ENCODE measurements at places on chromosomes 6 and 20.

GRCh38 chr6:43297644-43298564 is at the start of gene SLC22A7:
TSS of gene SLC22A7 (plus strand) at chr6:43298260. CDS start at chr6:43298359, 99 bp downstream.
- no peak for DNase-seq

DNA sequence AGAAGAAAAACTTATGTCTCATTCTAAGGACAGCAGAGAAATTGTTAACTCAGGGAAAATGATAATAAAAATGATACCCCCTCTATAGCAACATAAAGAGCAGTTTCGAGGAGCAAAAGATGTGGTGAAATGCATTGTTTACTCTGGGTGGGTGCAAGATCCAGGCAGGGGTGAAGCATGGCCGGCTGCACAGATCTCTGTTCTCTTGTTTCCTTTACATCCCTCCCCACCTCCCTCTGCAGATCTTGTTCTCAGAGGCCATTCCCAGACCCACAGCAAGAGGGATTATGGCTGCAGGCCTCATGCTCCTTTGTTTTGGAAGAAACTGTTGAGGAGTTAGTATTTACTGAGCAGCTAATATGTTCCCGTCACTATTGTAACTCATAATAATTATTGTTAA is 1.8 kb downstream of the BTN3A1 start:
- DNase-seq: no peak

DNA sequence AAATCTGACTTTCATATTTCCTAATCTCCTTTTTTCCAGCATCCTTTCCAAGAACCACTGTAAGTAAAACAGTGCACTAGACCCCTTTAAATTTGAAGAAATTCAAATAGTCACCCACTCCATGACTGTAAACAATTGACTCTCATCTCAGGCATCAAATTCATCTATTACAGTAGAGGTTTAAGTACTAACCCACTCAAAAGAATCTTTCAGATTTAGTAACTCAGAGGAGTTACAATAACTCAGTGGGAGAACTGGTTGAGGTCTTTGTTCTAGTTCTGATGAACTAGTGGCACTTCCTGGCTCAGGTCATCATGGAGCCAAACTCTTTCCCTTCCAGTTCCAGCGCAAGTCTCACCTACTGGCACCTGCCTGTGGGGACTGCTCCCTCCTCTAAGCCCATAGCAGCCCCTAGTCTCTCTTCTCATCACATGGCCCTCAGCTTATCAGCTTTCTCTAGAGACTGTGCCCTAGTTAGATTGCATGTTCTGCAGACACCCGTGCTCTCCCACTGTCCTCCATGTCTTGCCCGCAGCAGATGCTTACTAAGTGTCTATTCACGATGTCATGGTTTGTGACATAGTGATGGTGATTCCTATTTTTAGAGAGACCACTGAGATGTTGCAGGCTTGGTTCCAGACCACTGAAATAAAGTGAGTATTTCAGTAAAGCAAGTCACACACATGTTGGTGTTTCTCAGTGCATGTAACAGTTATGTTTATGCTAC is 196.2 kb downstream of the TBC1D7 start:
- DNase-seq: no peak

DNA sequence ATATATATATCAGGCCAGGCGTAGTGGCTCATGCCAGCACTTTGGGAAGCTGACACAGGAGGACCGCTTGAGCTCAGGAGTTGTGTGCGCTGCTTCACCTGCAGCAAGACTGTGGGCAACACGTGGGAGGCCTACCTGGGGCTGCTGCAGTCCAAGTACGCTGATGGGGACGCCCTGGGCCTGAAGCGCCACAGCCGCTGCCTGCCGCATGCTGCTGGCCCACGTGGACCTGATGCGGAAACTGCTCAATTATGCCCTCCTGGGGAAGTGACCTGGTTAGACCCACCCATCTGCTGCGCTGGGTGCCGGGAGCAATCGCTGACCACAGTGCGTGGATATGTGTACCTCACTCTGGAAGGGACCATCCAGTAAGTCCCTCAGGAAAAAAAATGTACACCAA is 1.8 kb upstream of the PSORS1C2 start:
- DNase-seq: no peak

DNA sequence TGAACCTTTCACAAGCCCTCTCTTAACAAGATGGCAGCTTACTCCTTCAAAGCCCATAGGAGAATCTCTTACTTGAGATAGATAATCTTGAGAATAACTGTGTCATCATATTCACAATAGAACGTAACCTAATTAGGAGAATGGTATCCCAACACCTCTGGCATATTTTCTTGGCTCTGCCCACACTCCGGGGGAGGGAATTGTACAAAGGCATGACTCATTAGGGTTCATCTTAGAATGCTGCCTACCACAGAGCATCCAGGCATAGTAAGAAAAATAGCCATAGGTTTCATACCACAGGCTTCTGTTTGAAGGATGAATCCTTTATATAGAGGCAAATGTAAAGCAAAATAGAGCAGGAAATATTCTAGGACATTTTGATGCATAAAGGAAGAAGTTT is 1100.6 kb upstream of the CITED2 start:
- no peak for DNase-seq

- no peak for DNase-seq
Observed at GRCh38 chr20:31508517-31509244, 5.6 kb upstream of the HM13 start.

- DNase-seq: no peak
Observed at GRCh38 chr20:41110930-41111577, 26.3 kb upstream of the PLCG1 start.

DNA sequence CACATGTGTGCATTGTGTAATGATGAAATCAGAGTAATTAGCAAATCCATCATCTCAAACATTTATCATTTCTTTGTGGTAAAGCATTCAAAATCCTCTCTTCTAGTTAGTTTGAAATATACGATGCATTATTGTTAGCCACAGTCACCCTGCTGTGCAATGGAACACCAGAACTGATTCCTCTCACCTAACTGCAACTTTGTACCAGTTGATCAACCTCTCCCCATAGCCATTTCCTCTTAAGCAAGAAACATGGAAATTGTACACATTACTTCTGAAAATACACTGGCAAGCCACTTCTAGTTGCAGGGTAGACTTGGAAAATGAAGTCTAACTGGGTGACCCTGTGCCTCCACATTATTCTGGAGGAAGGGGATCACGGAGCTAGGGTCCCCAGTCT is 58.1 kb upstream of the ESR1 start:
- DNase-seq: no peak

DNA sequence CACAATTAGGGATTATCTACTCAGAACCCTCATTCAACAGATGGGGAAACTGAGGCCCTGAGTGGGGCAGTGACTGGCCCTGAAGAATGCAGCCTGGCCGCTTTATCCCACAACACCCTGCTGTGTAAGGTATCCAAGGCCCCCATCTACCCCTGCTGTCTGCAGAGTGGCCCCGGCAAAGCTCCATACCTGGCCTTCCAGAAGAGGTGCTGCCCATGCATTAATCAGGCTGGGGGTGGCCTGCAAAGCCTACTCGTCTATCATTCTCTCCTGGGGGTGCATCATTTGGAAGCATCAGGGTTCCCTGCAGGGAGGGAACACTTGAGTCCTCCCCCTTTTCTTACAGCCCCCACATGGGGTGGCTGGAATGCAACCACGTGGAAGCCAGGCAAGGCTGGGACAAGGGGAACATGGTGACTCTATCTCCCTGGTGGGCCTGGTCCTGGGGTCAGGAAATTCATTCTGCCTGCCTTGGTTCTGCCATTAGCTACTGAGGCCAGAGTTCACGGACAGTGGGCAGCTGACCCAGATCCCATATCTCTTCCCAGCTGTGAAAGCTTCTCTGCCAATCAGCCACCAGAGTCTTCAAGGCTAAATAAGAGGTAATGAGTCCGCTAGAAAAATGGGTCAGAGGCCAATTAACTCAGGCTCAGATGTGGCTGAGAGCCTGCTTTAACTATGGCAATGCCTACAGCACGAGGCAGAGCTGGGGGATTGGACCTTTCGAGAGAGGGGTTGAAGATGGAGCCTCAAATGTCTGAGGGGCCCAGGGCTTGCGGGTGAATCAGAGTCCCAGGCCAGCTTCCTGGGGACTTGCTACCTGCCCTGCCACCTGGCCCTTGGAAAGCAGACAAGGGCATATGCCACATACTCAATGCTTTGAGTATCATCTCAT is 72.3 kb upstream of the TOX2 start:
- no peak for DNase-seq

- DNase-seq: no peak
Observed at GRCh38 chr6:40425192-40425919, 161.8 kb downstream of the LRFN2 start.

DNA sequence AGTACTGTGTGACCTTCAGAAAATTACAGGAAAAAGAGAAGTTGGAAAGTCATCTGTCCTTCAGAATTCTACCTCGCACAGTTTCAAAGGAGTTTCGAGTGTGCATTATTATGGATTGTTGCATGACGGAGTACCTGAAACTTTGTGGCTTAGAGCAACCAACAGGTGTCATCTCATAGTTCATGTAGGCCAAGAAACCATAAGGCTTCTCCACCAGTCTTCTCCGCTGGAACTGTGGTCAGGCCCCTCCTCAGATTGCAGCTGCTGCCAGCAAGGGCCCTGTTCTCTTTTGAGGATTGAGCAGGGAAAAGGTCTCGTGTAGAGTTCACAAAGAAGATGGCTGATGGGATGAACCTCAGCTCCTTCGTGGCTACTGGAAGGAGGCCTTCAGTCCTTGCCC is 151.2 kb upstream of the THBS2 start:
- no peak for DNase-seq

DNA sequence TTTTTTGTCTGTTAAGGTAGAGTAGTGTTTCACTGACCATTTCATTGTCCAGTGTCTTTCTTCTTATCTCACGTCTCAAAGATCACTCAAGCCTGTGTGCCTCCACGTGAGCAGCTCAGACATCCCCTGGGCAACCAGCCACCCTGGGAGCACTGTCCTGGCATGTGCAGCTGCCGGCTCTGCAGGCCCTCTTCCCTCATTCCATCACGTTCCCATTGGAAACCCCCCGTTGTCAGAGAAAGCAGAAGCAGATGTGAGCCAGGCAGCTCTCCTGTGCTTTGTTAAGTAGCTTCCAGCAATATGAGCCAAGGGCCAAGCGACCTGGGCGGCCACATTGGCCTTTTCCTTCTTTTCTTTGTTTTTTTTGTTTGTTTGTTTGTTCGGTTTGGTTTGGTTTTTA is 233.2 kb upstream of the SYNDIG1 start:
- no peak for DNase-seq

DNA sequence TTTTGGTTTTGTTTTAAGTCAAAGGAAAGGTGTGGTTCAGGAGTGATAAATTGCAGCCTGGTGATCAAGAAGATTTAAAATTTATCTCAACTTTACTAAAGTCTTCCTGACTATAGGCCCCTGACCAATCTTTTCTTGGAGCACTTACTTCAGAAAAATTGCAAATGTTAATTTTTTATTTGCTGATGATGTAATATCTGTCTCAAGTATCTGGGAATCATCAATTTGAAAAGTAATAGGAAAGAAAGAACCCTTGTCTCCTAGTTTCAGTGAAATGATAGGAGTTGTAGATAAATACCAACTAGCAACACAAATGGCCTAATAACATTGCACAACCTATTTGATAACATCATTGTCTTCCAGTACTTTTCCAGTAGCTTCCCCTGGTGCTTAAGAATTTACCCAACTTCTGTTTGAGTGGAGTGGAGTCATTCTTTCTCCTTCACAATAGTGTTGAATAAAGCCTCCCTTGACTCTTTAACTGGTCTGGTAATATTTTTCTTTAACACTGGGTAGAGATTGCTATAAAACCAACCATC is 648.3 kb upstream of the ADGRB3 start:
- no peak for DNase-seq

- DNase-seq: no peak
Observed at GRCh38 chr6:154960299-154960843, 34.7 kb upstream of the TIAM2 start.

- DNase-seq: no peak
Observed at GRCh38 chr6:108464418-108465097, 96.2 kb upstream of the FOXO3 start.

DNA sequence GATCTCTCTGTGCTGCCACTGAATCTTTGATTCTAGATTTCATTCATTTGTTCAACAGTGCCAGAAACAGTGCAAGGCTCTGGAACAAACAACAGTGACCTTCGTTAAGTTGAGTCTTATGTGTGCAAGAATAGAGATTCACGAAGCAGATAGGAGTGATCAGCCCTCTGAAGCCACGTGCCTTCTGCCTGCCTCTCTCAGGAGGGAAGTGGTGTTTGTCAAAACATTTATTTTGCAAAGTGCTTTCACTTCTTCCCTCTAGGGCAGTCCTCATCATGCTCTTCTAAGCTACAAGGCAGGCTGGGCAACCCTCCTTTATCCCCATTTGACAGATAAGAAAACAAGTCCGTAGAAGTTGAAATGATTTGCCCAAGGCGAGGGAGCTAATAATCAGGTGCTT is 204.3 kb downstream of the TFAP2C start:
- DNase-seq: no peak

GRCh38 chr6:100554228-100554627 is 89.5 kb upstream of the SIM1 start:
- no peak for DNase-seq

GRCh38 chr6:134287859-134288537 is 29.9 kb downstream of the SGK1 start:
- no peak for DNase-seq

- DNase-seq: no peak
Observed at GRCh38 chr6:20367743-20368485, 33.8 kb upstream of the E2F3 start.

GRCh38 chr6:169724494-169725124 is at the start of gene PHF10:
TSS of gene PHF10 (minus strand) at chr6:169724500. CDS start at chr6:169723931, 569 bp downstream.
- peak; percentile 43 for DNase-seq

DNA sequence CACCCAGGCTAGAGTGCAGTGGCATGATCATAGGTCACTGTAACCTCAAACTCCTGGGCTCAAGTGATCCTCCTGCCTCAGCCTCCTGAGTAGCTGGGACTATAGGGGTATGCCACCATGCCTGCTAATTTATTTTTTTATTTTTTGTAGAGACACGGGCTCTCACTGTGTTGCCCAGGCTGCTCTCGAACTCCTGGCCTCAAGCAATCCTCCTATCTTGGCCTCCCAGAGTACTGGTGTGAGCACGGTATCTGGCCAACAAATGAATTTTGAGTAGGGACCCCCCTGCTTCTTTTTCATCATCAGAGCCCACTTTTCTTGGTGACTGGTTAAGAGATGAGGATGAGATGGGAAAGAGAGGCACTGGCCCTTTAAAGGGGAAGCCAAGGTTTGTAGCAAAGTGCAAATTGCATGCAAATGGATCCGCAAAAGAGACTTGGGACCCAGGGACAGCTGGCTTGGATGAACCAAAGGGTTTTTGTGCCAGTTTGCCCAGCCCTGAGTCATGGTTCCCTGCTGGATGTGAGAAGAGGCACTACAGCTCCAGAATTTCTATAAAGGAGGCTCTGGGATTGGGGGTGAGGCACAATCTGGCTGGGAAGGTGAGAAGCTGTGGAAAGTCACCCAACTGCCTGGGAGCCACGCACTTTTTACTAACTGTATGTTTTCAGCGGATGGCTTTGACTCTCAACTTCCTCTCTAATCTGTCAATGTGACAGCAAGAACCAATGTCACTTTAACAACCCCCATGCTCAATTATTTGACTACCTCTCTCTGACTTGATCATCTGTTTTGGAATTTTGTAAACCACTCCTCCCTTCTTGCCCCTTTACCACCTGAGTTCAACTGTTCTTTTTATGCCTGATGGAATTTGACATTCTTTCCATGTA is 58.7 kb upstream of the RNF24 start:
- no peak for DNase-seq

Data from effector memory CD8-positive, alpha-beta T cell (primary cell).